Stimulated activated CD8-positive, alpha-beta memory T cell treated with anti-CD3 and anti-CD28 coated beads, Interleukin-4, amount 100 ng/mL, for 1 hour (primary cell): ENCODE measurements at places on chromosomes 6 and 20.

GRCh38 chr20:60510356-60510755, 552.1 kb downstream of the CDH26 start:
- no peak for DNase-seq

GRCh38 chr20:17859616-17860232, 108.9 kb downstream of the SNX5 start:
- DNase-seq: no peak

DNA sequence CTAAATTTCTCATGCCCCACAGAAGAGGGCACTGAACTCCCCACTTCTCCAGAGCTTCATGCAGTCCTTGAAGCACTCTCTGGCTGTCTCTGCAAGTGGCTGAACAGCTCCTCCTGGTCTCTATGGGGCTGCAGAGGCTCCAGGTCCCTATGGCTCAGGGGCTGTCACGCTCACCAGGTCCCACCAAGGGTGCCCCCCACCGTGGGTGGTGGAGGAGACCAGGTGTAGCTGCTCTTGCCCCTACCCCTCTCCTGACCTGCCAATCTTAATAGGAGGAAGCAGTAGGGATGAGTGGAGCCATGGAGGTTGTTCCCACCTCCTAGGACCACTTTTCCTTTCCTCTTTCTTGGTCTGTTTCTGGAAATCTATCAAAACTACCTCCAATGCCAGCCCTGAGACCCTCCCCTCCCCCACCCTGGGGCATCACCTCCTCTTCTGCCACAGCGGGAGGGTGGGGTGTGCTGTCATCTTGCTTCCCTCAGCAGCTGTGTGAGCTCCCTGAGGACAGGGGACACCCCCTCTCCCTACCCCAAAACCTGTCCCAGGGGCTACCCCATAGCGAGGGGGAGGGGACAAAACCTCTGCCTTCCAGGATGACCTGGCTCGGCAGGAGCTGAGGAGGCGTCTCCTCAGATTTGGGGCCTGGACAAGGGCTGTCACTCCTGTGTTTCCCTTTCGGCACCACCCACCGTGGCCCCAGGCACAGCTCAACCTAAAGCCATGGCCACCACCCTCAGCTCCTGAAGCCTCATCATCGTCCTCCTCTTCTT, 12.0 kb upstream of the RAET1E start:
- DNase-seq: no peak

- no peak for DNase-seq
Observed at GRCh38 chr6:52560462-52560861, 16.4 kb downstream of the TRAM2 start.

DNA sequence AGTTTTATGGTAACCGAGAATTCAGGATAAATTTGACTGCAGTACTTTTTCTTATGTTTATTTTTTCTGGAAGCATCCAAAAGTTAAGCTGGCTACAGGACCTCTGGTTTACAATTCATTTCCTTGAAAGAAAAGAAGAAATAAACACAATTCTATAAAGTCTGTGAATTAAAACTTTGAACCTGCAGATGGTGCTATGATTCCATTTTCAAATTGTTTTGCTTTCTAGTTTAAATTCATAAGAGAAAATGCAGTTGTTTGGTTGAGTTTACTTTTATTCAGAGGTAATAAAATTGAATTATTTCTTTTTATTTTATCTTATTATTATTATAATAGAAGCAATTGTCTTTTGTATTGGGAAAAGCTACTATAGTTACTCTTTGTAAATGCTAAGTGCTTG, 1.8 kb upstream of the VIP start:
- no peak for DNase-seq

GRCh38 chr20:36548704-36549627, 7.6 kb downstream of the MYL9 start:
- no peak for DNase-seq

GRCh38 chr6:118895859-118896258, 1.9 kb downstream of the ASF1A start:
- DNase-seq: no peak

DNA sequence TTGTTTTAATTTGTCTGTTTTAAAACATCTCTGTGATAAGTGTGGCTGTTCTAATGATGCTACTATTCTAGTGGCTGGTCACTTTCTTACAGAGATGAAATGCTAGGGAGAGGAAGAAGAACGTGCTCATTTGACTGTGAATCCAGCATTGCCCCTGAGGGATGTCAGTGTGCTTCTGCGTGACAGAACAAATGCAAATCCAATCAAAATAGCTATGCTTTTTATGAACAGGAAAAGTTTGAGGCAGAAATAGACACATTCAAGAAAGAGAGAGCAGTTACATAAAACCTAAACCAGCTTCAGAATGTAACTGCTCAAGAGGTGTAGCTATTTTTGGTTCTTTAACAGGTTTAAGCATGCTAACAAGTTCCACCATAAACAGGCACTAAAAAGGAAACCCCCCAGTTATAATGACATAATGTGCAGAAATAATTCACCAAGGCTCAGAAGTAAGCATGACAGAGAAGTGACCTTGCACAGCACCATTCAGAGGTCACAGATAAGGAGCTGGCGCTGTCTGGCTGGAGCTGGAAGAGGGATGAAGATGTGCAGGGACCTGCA, 385.3 kb downstream of the EPM2A start:
- no peak for DNase-seq

DNA sequence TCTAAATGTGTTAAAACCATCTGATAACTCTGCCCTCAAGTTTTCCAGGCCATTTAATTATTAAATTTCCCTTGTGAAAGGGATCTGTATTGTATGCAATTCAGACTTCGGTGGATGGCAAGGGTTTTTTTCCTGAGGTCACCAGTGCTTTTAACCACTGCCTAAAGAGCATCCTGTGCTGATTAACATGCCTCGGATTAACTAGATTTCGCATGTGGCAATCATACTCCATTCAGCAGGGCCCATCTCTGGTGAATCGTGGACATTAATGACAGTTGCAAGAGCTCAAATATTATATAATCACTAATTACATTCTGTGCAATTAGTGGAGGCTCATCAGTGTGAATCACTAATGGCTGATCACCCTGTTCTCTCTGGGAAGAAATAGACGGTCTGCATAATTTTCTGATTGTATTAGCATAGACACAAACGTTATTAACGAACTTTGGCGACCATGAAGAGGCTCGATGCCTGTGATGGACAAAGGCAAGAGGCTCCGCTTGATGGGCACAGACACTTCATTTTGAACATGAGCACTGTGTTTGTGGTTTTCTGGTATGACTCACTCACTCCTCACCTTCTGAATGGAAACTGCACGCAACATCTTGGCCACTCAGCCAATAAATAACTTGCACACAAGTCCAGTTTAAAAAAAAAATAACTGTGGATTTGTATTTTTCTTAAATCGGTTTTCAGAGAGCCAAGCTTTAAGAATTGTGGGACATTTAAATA, 31.4 kb downstream of the LINC00237 start:
- DNase-seq: no peak

- no peak for DNase-seq
Observed at GRCh38 chr6:127182501-127182900, 64.0 kb downstream of the RSPO3 start.

DNA sequence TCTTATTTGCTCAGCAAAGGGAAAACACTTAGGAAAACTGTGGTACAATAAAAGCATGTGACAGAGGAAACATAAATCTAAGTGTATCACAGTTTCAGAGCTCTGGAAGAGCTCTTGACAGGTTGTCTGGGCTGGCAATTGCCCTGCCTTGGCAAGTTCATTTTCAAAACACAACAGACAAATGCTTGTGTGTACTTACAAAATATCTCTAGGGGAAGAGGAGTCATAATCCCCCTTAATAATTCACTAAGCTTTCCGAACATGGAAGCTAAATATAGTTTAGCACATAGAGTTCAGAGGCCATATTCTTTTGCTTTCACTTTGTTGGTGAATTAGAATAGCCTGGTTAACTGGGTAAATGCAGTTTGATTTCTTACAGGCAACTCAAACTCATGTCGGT, 211.6 kb upstream of the THEMIS start:
- DNase-seq: no peak

DNA sequence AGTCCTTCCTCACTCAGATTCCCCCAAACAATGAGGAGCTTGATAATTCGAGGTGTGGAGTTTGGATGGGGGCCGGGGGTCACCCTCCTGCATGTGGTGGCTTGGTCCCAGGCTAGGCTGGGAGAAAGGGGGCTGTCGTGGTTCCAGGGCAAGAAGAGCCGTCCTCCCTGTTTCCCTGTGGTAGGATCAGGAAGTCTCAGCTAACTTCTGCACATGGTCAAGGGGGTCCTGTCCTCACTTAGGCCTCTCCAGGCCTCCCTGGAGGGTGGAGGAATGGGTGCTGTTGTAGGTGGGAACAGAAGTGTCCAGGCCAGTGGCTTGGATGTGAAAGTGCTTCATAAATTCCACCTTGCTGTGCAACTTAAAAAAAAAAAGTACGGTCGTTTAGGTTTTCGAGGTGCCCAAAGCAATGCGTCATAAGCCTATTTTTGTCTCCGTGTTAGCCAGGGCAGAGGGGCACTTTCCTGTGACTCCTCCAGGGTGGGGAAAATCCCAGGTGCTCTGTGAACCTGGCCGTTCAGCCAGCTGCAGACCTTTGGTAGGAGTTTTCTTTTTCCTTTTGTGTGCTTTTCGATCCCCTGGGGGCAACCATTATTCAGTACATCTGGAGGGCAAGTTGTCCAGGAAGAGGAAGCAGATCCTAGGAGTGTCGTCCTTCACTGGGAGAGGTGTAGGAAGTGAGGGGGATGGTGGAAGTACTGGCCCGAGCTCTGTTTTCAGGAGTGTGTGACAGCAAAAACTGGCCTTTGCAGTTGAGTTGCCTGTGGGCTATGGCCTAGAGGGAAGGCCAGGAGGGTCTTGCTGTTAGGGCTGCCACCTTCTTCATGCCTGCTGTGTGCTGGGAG, 9.6 kb downstream of the IGF2R start:
- no peak for DNase-seq

DNA sequence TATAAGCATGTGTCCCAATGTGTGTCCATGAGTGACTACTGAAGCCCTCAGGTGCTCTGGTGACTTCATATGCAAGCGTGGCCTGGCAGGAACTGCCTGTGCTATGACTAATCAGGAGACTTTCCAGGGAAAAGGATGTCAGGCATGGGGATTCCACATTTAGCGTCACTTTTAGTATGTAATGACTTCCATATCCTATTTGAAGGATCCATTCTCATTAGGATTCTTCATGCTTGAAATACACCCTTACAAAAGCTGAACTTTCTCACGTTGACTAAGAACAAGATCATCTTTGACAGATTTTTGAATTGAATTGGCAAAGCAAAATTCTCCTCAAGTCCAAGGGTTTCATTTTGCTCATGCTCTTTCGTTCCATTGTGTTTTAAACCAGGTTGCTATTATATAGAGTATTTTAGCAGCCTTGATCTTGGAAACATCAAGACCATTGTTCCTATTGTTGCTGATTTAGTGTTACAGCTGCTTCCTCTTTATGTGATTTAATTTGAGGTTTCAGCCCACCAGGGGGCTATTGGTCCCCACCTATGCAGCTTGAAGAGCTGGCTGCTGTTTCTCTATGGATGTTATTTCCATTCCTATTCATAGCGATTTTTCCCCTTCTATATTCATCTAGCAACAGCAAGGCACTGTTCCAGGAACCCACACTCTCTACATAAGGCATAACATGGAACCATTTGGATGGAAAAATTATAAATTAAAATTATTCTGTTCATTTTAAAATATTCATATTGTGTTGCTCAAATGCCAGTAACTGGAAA, 418.6 kb downstream of the CDKAL1 start:
- DNase-seq: no peak

- DNase-seq: no peak
Observed at GRCh38 chr20:59318201-59318790, 17.9 kb downstream of the EDN3 start.

DNA sequence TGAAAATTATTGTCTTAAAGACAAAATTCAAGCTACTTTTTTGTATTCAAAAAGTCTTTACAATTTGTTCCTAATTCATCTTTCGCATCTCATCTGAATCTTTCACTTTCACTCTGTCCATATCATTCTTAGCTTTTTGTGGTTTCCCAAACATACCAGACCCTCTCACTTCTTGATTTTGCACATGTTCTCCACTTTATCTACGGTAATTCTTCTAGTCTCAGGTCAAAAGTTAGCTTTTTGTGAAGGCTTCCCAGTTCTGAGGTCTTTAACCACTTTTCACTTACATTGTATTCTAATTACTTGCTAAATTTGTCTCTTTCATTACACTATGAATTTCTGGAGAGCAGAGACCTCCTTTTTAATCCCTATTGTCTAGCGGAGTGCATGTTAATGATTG, 34.6 kb upstream of the EPHA7 start:
- DNase-seq: no peak

DNA sequence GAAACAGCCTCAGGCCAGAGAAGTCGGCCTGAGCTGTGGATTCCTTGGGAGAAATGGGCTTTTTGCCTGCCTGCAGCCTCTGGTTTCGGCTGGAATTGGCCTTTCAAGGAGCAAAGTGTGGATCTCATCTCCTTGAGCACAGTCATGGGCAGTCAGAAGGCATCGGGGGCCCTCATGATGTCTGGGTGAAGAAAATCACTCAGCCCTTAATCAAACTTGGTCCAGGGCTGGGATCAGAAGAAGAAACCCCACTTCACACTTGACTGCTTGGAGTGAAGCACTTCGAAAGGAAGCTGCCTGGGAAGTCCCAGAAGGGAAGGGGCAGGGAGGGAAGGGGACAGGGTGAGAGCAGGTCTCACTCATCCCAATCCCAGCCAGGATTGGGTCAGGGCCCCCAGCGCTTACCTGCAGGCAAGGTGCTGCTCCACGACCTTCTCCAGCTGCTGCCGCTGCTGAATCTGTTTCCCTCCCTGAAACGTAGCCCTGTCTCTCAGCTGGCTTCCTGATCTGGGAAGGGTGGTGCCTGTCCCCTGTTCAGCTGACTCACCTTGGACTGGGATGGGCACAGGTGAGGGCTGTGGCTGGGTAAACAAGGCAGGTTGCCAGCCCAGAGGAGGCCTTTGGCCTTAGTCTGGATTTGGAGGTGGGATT, at the start of gene SDCBP2:
SDCBP2 (minus strand) TSS at position 460 of the 651 bp plus-strand sequence. CDS start 8,723 bp downstream, outside the sequence.
- DNase-seq: no peak

DNA sequence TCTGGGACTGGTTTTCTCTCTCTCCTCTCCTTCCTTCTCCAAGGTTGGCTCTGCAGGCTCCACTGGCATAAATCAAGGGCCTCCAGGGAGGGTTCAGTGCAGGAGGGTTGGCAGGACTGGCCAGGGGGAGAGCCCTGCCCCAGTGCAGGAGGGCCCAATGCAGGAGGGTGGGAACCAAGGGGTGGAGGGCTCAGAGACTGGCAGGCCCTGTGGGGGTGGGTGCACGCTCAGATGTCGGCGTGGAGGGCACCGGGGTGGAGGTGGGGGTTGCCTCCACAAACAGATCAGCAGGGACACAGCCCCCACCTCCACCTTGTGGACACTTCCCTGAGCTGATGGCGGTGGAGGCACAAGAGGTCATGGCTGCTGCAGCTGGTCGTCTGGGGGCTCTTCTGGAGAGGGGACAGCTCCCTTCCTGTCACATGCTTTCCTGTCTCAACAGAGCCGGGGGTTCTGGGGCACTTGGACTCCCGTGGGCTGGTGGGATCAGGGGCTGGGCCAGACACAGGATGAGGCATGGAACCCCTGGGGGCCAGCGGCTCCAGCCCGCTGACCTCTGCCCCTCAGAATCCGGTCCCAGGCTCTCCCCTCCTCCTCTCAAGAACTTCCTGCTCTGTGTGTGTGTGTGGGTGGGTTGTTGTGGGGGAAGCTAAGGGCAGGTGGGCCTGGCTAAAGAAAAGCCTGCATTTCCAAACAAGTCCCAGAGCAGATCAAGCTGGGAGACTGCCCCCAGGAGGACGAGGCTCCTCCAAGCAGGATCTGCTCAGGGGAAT, 2.7 kb upstream of the ABHD16B start:
- no peak for DNase-seq
